ENCODE measurements at places on chromosomes 13 and 19.

- no peak for DNase-seq
Observed at GRCh38 chr19:6274756-6275155, 5.0 kb downstream of the MLLT1 start.

- DNase-seq, result no peak
Observed at GRCh38 chr13:95754069-95754468, 77.1 kb downstream of the DNAJC3 start.

DNA sequence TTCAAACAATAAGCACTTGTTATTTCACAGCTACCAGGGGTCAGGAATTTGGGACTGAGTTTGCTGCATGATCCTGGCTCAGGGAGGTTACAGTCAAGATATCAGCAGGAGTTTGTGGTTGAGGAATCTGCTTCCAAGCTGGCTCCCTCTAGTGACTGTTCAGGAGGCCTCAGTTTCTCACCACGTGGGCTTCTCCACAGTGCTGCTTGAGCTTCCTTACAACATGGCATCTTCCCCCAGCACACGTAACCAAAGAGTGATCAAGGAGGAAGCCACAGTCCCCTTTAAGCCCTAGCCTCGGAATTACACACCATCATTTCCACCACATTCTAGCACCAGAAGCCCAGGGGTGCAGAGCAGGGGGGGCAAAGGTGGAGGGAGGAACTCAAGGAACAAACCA is 28.8 kb downstream of the CELF5 start:
- no peak for DNase-seq

DNA sequence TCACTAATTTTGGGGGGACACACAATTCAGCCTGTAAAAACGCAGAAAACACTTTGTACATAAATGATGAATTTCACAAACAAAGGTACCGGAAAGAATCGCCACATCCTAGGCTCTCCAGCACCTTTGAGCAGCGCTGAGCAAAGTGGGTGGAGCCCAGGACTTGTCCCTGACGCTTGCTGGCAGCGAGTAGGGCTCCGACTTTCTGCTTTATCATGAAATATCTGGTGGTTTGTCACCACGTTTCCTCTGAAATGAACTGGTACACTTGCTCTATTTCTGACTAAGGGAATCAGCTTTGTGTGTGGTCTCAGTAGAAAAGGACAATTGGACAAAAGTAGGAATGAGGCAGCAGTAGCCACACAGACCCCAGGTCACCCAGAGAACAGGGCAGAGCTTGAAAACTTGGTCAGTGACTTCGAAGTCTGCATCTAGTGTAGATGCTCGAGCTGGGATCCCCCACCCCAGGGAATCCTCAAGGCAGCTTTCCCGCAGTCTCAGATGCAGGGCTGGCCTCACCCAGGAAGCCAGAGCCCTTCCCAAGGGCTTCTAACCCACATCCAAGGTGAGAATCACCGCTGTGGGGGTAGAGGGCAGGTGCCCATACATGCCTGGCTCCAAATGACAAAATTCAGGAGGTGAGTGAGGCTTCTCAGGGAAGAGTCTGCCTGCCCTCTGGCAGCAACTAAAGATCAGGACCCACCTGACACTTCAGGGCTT is 85.3 kb upstream of the SOX1 start:
- no peak for DNase-seq

DNA sequence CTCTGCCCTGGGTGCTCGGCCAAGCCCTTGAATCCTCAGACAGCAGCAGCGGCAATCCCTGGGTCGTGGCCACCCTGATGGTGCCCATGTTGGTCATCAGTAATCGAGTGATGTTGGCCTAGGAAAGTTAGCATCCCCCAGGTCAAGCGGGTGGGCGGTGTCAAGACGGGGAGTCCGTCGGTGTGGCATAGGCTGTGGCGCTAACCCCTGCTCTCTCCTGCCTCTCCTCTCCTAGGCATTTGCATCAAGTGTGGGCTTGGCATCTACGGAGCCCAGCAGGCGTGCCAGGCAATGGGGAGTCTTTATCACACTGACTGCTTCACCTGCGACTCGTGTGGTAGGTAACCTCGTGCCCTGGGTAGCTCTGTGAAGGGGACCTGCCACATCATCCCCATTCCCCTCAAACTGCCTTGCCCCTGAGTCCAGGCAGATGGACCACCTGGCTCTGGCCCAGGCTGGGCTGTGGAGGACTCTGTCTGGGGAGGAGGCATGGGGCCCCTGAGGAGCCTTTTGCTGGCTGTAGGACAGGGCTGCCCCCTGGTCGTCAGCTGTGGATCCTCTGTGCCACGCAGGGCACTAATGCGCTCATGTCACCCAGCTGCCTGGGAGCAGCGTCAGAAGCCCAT is 8.7 kb downstream of the WTIP start:
- DNase-seq, result no peak

DNA sequence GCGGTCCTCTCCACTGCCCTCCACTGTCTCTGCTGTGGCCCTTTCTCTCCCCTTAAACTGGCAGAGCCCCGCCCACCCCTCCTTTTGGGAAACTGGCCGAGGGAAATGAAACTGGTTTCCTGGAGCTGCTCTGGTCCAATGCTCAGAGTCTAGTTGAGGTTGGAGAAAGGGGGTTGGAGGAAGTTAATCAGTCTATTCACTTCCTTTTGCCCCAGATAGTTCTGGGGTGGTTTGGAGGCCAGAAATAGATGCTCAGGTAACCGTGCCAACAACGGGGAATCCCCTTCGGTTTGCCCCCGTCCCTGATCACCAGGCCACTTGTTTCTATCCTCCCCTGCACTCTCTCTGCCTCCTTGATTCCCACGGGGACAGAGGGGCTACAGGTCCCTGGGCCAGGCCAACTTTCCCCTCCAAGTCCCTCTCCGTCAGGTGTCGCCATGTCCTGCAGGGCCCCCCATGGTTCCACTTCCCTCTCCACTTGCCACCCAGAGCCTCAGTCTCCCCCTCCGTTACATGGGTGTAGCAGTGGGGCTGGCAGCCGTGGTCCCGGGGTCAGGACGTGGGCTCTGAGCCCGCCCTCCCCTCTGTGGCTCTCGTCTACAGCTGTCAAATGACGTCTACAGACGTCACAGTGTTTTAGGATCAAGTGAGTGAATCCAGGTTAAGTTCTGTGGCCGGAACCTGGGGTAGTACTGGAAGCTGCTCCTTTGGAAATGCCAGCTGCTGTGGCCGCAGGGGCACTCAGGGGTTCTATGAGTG is at the start of gene IL4I1:
Gene IL4I1, minus strand, starts transcription at position 25 of the 759 bp plus-strand sequence. CDS start 727 bp downstream, outside the sequence.
- no peak for DNase-seq

DNA sequence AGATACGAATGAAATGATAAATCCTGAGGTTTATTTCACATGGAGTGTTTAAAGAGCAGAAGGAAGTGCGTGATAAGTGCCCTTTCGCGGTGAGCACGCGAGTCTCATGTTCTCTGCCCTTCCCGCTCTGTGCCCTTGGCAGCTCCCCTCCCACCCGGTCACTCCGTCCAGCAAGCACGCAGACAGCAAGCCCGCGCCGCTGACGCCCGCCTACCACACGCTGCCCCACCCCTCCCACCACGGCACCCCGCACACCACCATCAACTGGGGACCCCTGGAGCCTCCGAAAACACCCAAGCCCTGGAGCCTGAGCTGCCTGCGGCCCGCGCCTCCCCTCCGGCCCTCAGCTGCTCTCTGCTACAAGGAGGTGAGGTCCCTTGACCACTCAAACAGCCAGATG is 37.4 kb upstream of the TEX29 start:
- no peak for DNase-seq

DNA sequence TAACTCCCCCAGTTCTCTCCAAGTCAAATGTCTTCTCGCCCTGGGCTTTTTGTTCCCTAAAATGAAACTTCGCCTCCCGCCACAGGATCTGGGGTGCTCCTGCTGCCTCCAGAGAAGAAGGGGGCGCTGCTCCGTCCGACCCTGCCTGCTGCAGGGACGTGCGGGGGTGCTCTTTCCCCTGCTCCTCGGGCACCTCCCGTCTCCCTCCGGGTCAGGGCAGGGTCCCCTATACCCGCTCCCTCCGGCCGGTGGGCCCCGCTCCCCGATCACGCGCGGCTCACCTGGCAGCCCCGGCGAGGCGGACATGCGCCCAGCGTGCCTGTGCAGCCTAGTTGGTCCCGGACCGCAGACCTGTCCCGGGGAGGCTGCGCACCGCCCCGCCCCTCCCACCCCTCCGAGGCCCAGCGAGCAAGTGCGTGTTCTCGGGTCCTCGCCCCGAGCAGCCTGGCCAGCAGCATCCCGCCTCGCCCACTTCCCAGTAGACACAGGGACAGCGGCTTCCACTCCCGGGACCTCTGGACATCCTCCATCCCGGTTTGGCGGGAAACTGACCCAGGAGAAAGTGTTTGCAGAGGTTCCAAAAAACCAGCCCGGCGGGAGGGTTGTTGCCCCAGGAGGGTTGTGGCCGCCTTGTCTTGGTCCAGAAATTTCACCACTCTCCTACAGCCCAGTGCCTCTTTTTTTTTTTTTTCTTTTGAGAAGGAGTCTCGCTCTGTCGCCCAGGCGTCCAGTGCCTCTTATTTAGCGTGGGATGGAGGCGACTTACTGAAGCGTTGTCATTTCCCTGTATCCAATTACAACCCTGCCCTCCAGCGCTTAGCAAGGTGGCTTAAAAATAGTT is at the start of gene OXGR1:
Gene OXGR1, minus strand, starts transcription at position 460 of the 841 bp plus-strand sequence. CDS start 6,717 bp downstream, outside the sequence.
- no peak for DNase-seq

GRCh38 chr19:632579-633067 is 714 bp downstream of the POLRMT start:
- no peak for DNase-seq

DNA sequence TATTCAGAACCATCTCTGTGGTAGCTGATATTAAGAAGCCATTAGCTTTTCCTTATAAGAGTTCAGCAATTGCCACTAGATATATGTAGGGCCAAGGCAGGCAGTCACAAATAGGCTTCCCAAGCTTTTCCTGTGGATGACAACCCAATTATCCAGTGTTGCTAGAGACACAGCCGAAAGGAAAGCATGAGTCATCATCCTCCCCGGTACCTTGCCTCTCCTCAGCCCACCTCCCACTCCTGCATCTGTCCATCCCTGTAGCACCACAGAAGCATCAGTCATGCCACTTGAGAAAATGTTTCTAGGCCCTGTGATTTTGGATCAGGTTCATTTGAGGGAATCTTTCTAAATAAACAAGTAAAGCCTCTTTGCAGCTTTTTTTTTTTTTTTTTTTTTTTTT is 204.3 kb downstream of the DNAJC15 start:
- DNase-seq, result no peak

- DNase-seq, result no peak
Observed at GRCh38 chr13:29878101-29878500, 27.7 kb upstream of the UBL3 start.

GRCh38 chr13:109209526-109209925 is 576.9 kb downstream of the IRS2 start:
- DNase-seq, result no peak

GRCh38 chr13:110221406-110222117 is 85.4 kb downstream of the COL4A1 start:
- DNase-seq, result no peak

GRCh38 chr19:20078581-20079031 is 806 bp downstream of the ZNF90 start:
- no peak for DNase-seq

DNA sequence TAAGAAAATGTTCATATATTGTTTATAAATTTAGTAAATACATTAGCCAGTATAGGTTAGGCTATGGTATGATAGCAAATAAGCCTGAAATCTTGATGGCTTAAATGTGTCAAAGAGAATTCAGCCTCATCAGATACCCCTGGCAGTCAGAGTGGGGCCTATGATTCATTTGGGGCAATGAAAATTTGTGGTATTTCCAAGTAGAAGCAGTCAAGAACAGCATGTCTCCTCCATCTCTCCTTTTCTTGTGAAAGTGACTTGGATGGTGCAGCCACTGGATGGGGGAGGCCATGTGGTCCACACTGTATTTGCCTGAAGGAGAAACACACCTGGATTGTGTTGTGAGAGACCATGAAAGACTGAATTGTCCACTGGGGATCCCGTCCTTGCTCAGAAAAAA is 82.7 kb downstream of the DLEU7 start:
- no peak for DNase-seq

- no peak for DNase-seq
Observed at GRCh38 chr13:20699715-20700114, 3.8 kb upstream of the IL17D start.

DNA sequence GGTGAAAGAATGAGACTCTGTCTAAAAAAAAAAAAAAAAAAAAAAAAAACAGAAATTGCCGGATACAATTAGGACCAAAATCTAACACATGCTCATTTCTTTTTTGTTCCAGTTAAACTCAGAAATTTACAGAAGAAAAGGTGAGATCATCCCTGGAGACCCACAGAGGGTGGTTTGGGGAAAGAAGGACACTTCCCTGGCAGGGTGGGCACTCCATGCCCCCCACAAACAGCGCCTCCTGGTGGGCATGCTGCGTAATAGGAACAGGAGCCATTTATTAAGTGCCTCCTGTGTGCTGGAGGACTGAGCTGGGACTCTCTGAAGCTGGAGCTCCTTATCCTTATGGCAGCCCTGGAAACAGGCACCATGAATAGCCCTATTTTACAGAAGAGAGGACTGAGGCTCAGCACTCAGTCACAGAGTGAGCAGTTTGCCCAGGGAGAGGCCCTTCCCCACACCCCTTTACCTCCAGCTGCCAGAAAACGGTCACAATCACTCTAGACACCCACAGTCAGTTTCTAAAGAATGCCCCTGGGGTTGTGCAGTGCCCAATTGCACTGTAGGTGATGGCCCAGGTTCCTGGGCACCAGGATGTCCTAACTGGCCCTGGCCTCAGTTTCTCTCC is 10.1 kb downstream of the C19orf38 start:
- DNase-seq, result no peak

- DNase-seq, result no peak
Observed at GRCh38 chr19:49558591-49558990, 21.8 kb downstream of the NOSIP start.

- no peak for DNase-seq
Observed at GRCh38 chr13:50584856-50585580, 258.5 kb downstream of the DLEU7 start.

DNA sequence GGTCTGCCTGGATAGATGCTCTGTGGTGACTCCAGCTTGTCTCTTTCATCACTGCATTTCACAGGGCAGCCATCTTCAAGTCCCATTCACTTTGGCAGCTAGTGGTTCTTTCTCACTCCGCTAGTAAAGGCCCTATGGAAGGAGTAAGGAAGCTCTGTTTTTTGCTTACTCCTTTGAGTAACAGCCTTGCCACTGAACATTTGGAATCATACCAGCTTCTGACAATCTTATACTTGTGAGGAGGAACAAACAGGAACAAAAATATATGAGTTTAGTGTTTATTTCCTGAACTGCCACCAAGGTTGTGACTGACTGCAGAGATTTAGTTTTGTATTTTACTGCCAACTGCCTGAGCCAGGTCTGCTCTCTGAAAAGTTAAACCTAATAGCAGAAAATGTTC is 38.7 kb downstream of the KCTD4 start:
- DNase-seq, result no peak

- DNase-seq, result no peak
Observed at GRCh38 chr19:39154629-39155100, 29.1 kb downstream of the PAK4 start.

- no peak for DNase-seq
Observed at GRCh38 chr19:37966662-37967231, 59.7 kb downstream of the SIPA1L3 start.

GRCh38 chr19:39212375-39212742 is 8.3 kb upstream of the SYCN start:
- DNase-seq, result no peak

GRCh38 chr13:27489456-27489855 is 39.1 kb upstream of the MTIF3 start:
- no peak for DNase-seq
